ENCODE measurements at places on chromosomes 16 and 17. TPM values are rescaled to one million over a fixed set of nuclear protein-coding genes. Genes with fewer than 3 reads are reported as not detected.

GRCh38 chr16:89201439-89202377 lies 1.4 kb upstream of the SLC22A31 start:
- peak; percentile 59 for DNase-seq
- H3K4me1 ChIP-seq, result peaks cover 7% of the 10 kb centered on the region
- no peaks in the 10 kb centered on the region for H3K36me3 ChIP-seq
- no peak overlapping the region for H3K27ac ChIP-seq

Gene HSD17B1
- 1.1 TPM for total RNA-seq

Gene CDRT4
- 1.5 TPM for total RNA-seq

Gene MFSD11
- 16.8 TPM for total RNA-seq

GRCh38 chr17:60604686-60605334 lies 4.8 kb downstream of the PPM1D start:
- H3K27me3 ChIP-seq, result no peaks in the 10 kb centered on the region
- no peak overlapping the region for H3K4me3 ChIP-seq
- H3K36me3 ChIP-seq, result no peaks in the 10 kb centered on the region
- no peak for DNase-seq
- H3K27ac ChIP-seq, result no peak overlapping the region
- peaks cover 5% of the 10 kb centered on the region for H3K4me1 ChIP-seq

Gene MILR1
- 8.8 TPM for total RNA-seq

DNA sequence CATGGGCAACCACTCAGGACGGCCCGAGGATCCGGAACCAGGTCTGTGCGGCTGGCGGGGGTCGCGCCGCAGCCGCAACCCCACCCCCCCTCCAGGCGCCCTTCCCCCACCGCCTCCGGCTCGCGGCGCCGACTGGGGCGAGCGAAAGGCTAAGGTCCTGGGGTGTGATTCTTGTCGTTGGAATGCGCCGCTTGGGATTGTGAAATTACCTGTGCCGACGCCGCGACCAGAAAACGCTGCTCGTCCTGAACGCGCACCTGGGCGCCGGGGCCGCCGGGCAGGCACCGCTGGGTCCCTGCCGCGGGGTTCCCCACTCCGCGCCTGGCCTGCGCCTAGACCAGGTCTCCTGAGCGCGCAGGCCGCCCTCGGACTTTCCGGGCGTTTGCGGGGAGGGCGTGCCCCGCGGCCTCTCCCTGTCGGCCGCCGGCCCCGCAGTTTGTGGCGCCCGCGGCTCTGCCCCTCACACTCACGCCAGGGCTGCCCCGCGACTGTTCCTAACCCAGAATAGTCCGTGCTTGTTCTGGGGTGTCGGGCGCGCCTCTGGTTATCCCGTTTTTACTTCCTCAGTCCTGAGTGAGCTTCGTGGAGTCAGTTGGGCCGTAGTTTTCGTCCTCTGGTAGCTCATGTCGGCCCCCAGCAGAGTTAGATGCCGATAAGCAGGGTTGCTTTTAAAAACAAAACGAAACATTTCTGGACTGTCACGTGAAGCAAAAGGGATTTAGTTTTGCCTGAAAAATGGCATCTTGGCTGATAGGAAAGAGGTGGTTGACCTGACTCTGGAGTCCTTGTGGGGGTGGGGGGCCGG lies 147.2 kb downstream of the SPECC1 start:
- H3K4me3 ChIP-seq, result peak overlapping the region; percentile 60
- no peaks in the 10 kb centered on the region for H3K36me3 ChIP-seq
- H3K27me3 ChIP-seq, result peaks cover 17% of the 10 kb centered on the region
- peaks cover 13% of the 10 kb centered on the region for H3K4me1 ChIP-seq
- DNase-seq, result no peak

DNA sequence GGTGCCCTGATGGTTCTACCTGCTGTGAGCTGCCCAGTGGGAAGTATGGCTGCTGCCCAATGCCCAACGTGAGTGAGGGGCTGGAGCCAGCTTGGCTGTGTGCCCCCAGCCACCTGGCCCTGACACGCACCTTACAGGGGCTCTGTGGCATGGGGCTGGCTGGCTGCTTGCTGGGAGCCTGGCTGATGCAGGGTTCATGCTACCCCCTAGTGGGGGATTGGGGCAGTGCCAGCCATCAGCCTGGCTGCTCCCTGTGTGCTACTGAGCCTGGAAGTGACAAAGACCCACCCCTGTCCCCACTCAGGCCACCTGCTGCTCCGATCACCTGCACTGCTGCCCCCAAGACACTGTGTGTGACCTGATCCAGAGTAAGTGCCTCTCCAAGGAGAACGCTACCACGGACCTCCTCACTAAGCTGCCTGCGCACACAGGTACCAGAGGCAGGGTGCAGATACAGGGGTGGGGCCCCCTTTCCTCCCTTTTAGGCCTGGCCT lies 5.7 kb downstream of the GRN start:
- H3K4me3 ChIP-seq, result no peak overlapping the region
- no peak overlapping the region for H3K27ac ChIP-seq
- no peak for DNase-seq
- peaks cover 24% of the 10 kb centered on the region for H3K27me3 ChIP-seq
- H3K4me1 ChIP-seq, result peaks cover 4% of the 10 kb centered on the region

DNA sequence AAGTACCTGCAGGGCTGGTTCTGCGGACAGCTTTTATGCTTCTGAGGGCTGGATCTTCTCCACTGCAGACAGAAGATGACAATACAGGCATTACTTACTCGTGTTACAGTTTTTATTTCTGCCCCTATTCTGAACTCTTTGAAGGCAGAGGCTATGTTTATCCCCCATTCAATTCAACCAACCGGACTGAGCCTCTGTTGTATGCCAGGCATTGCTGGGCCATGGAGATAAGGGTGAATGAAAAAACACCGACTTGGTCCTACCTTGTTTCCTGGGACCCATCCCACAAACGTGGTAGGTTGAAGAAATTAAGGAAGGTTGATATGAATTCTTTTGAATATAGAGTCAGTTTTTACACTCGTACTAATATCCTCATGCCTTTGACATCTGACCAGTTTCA lies 10.0 kb upstream of the HP start:
- no peak overlapping the region for H3K4me3 ChIP-seq
- H3K4me1 ChIP-seq, result no peaks in the 10 kb centered on the region
- H3K27ac ChIP-seq, result no peak overlapping the region
- H3K36me3 ChIP-seq, result no peaks in the 10 kb centered on the region

Gene ANKRD40CL
- not detected for total RNA-seq

DNA sequence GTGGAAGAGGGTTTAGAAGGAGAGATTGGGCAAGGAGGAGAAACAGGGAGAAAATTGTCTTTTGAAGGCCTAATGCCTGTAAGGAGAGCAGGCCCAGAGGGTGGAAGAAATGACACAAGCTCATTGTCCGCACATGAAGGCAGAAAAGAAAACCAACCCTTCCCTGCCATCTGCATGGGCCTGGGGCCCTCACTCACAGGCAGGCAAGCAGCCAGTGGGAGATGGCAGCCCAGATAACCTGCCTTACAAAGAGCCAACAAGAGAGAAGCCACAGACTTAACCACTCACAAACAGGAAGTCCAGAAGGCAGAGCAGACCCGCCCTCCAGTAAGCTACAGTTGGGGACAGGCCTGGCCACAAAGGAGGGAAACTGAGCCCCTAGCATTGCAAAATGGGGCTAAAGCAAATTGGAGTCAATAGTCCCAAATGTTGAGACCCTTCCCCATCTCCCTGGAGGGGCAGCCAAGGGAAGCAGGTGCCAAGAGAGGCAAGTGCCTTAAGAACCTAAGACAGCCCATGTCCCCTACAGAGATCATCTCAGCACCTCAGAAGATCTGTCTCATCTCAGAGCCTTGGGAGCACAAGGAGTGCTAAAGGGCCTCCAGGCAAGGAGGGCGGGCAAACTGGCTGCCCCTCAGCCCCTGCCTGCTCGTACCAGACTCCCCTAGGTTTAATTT lies 7.3 kb upstream of the TSPOAP1 start:
- peak; percentile 96 for DNase-seq
- H3K27me3 ChIP-seq, result peaks cover 3% of the 10 kb centered on the region
- peak overlapping the region; percentile 99 for H3K27ac ChIP-seq
- H3K4me3 ChIP-seq, result peak overlapping the region; percentile 98
- peaks cover 66% of the 10 kb centered on the region for H3K4me1 ChIP-seq

- H3K4me3 ChIP-seq, result no peak overlapping the region
- DNase-seq, result no peak
- no peaks in the 10 kb centered on the region for H3K4me1 ChIP-seq
Observed at GRCh38 chr16:50494501-50495491, 53.4 kb upstream of the NKD1 start.

Gene CIBAR2
- 0.09 TPM for total RNA-seq

DNA sequence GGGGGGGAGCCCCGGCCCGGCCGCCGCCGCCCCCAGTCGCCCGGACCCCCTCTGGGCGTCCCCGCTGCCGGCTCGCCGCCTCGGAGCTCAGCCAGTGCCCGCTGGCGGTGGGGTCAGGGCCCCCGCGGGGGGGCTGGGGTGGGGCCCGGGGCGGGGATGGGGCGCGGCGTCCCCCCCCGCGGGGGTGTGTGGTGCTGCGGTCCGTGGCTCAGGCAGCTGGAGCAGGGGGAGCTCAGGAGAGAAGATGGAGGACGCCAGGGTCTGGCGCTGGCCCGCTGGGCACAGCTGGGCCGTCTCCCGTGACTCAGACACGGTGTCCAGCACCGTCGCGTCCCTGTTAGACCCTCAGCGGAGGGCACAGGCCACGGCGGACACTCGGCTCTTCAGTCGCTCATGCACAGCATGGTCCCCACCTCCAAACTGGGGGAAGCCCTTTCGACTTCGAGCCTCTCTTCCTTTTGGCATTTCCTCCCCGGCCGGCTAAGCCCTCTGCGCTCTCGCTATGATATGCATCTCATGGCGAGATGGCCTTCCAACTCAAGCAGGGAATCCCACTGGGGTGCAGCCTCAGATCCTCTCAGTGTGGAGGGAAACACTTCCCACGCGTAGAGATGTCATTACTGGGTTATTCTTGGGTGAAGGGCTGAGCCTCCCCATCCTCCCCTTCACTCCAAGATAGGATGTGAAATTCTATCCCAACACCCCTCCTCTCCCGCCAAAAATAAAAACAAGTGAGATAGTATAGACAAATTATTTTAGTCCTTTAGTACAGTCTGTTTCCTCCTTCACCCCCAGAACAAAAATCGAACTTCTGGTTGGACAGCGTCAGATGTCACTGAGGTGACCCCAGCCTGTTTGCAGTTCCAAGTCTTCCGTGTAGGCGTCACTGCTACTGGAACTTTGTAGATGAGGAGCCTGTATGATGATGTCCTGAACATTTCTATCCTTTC lies 522 bp upstream of the VEZF1 start:
- H3K4me3 ChIP-seq, result peak overlapping the region; percentile 78
- DNase-seq, result peak; percentile 46
- H3K27me3 ChIP-seq, result no peaks in the 10 kb centered on the region

DNA sequence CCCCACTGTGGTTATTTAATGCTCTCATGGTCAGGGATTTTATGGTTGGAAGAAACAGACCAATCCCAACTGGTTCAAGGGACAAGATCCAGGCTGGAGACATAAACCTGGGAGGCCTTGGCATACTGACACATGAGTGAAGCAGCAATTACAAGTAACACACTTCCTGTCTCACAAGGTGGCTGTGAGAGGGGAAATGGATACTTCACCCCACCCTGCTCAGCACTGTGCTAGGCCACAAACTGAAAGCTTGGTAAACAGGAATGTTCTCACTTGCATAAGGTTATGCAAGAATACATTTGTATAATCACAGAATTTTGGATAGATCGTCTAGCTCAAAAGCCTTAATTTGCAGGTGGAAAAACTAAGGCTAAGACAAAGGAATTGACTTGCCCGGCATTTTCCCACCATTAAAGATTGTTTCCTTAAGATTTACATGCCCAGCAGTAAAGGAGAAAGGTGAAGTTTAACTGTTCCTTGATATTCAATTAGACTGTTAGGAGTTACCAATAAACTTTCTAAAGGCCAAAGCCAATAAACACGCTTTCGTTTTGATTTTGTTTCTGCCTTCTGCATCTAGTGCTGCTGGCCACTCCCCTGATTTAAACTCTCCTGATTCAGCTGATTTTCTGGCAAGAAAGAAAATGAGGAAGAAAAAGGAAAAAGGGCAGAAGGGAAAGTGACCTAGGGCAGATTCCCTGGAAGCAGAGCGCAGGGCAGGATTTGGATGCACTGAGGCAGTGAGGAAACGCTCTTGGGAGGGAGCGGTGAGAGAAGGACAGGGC lies 215.6 kb upstream of the CDH5 start:
- H3K4me3 ChIP-seq, result no peak overlapping the region
- no peaks in the 10 kb centered on the region for H3K27me3 ChIP-seq
- peak overlapping the region; percentile 61 for H3K27ac ChIP-seq
- peaks cover 8% of the 10 kb centered on the region for H3K4me1 ChIP-seq

DNA sequence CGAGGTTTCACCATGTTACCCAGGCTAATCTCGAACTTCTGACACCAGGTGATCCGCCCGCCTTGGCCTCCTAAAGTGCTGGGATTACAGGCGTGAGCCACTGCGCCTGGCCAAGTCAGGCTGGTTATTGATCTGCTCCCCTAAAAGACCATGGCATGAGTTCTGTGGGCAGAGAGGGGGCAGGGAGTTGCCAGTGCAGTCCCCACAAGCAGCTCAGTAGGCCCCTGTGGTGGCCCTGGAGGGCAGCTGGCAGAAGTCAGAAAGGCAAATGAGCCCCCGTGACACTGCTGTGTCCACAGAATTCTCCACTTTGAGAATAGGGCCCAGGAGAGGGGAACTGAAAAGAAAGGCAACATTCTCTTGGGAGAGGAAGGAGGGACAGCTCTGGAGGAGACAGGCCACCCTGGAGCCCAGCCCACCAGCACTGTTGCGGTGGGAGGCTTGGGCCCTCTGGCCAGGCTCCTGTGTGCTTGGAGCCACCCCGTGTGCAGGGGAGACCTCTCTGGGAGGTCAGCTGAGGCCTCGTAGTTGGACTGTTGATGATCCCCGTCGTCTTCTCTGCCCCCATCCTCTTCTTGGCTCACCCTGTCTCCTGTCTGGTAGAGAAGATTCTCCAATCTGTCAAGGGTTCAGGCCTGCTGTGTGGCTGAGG lies 2.1 kb upstream of the AMDHD2 start:
- no peak overlapping the region for H3K27ac ChIP-seq
- no peak for DNase-seq
- peaks cover 20% of the 10 kb centered on the region for H3K36me3 ChIP-seq
- H3K4me3 ChIP-seq, result no peak overlapping the region
- H3K27me3 ChIP-seq, result no peaks in the 10 kb centered on the region

- H3K36me3 ChIP-seq, result no peaks in the 10 kb centered on the region
- DNase-seq, result no peak
- peaks cover 25% of the 10 kb centered on the region for H3K4me1 ChIP-seq
- H3K4me3 ChIP-seq, result no peak overlapping the region
- H3K27ac ChIP-seq, result no peak overlapping the region
- peaks cover 15% of the 10 kb centered on the region for H3K27me3 ChIP-seq
Observed at GRCh38 chr16:56614549-56614991, 6.2 kb downstream of the MT2A start.

- H3K27me3 ChIP-seq, result no peaks in the 10 kb centered on the region
- H3K4me1 ChIP-seq, result peaks cover 7% of the 10 kb centered on the region
- H3K27ac ChIP-seq, result peak overlapping the region; percentile 85
- DNase-seq, result peak; percentile 42
- H3K36me3 ChIP-seq, result no peaks in the 10 kb centered on the region
Observed at GRCh38 chr16:12458591-12459358, 344.9 kb downstream of the CPPED1 start.

DNA sequence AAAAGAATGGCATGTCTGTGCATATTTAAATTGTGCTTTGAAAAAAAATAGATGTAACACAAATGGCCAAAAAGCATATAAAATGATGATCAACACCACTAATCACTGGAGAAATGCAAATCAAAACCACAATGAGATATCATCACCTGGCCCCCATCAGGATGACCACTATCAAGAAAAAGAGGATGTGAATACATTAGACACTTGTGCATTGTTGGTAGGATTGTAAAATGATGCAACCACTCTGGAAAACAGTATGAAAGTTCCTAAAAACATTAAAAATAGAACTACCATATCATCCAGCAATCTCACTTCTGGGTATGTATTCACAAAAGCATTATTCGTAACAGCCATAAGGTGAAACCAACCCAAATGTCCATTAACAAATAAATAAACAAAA lies 91.5 kb downstream of the SPAG9 start:
- no peak overlapping the region for H3K27ac ChIP-seq
- no peak for DNase-seq
- H3K4me1 ChIP-seq, result no peaks in the 10 kb centered on the region
- H3K4me3 ChIP-seq, result no peak overlapping the region
